ENCODE measurements at places on chromosomes 3 and 15.

- no peak for DNase-seq
Observed at GRCh38 chr3:71512544-71512943, 71.0 kb downstream of the FOXP1 start.

DNA sequence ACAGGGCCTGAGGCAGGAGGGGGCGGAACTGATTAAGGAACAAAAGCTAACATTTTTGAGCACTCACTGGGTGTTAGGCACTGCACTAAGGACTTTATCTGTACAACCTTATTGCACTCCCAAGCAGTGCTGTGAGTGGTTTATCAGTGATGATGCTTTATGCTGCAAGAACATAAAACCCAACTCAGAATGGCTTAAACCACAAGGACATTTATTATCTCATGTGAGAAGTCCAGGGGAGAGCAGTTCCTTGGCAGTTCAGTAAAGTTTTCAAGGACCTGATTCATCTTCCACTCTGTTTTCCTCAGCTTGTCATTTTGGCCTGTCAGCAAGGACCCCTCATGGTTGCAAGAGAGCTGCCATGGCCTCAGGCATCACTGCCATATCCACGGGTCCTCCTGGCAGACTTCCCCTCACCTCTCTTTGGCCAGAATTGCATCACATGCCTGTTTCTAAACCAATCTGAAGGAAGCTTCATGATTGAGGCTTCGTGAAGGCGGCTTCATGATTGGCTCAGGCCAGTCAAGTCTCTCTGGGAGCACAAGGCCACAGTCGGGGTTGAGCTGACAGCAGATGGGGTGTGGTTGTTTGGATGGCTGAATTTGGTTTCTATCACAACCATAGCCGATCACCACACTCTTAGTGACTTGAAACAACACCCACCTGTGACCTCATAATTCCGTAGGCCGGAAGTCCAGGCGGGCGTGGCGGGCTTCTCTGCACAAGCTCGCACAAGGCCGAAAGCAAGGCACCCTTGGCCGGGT, 15.8 kb downstream of the EFCC1 start:
- no peak for DNase-seq

GRCh38 chr3:192745150-192745549, 17.8 kb upstream of the FGF12 start:
- DNase-seq = no peak

DNA sequence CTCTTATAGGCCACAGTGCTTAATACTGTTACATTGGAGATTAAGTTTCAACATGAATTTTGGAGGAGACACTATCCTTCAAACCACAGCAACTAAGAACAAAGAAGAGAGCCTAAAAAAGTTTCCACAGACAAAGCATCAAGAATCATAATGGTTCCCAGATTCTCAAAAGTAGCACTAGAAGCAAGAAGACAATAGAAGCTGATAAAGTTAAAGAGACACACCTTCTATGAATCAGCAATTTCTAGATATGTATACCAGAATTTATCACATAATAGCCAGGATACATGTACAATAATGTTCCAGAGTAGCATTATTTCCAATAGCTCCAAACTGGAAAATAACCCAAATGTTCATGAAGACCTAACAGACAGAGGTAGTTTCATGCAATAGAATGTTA, 12.2 kb downstream of the NKIRAS1 start:
- no peak for DNase-seq

GRCh38 chr3:155286736-155287135, 6.7 kb downstream of the STRIT1 start:
- no peak for DNase-seq

GRCh38 chr3:161474741-161475140, 21.9 kb upstream of the OTOL1 start:
- no peak for DNase-seq

GRCh38 chr3:101879623-101880284, 30.4 kb downstream of the NFKBIZ start:
- DNase-seq = no peak

DNA sequence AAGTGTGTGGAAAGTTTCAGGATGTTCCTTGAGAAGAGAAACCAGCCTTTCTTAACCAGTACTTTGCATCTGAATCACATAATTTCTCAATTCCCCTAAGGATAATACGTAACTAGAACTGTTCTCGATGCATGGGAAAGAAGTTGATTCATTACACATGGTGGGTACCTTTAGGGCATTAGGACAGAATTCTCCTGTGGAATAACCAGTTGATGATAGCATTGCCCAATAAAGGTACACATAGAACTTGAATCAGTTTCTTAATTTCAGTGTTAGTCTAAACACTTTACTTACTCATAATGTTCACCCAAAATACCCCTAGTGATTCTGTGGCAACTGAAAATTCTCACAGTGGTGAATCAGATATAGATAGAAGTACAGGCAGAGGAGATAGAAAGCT, 1030.9 kb downstream of the ROBO1 start:
- DNase-seq = no peak

- DNase-seq = no peak
Observed at GRCh38 chr3:10534066-10534465, 28.7 kb upstream of the ATP2B2 start.

GRCh38 chr3:136728918-136729317, 23.3 kb downstream of the STAG1 start:
- DNase-seq = no peak

- no peak for DNase-seq
Observed at GRCh38 chr15:62928242-62928999, 114.1 kb upstream of the TPM1 start.

DNA sequence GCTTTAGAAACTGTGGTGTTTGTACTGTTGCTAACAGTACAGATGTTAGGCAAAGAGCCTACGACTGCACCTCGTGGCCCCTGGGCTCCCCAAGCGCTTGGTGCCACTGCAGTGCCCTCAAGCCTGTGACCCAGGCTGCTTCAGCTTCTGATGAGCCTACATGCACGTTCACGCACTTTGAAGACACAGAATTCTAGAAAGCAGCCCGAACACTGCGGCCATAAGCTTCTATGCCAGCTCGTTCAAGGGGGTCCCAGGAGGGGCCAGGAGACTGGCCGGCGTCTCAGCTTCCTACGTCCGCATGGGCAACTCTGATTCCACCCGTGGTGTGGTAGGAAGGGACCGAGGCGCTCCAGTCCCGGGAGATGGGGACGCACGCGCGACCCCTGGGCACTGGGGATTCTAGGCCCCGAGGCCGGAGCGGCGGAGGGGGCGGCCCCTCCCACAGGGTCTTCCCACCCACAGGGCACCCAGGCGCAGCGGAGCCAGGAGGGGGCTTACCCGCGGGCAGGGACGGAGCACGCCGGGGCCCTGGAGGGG, 653 bp downstream of the MYO5C start:
- DNase-seq = peak; percentile 21

- DNase-seq = no peak
Observed at GRCh38 chr3:65953881-65954733, 84.6 kb downstream of the MAGI1 start.

- DNase-seq = no peak
Observed at GRCh38 chr3:29597376-29598008, 316.6 kb downstream of the RBMS3 start.

DNA sequence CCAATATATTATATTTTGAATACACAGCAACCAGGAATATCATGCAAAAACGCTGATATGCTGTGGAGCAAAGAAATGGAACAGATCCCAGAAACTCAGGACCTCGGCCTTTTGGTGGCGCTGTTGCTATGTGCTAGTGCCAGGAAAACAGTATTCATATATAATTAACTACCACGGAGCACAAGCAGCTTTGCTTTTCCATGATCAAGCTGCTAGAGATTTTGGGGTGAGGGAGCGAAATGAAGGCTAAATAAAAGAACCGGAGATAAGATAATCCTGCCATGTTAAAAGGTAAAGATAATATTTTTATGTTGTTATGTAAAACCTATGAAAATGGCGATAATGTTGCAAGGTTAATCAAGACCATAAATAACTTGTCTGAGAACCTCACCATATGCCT, 157.7 kb upstream of the FAM3D start:
- DNase-seq = peak; percentile 71

GRCh38 chr15:74631087-74631385, 15.4 kb downstream of the CLK3 start:
- no peak for DNase-seq

DNA sequence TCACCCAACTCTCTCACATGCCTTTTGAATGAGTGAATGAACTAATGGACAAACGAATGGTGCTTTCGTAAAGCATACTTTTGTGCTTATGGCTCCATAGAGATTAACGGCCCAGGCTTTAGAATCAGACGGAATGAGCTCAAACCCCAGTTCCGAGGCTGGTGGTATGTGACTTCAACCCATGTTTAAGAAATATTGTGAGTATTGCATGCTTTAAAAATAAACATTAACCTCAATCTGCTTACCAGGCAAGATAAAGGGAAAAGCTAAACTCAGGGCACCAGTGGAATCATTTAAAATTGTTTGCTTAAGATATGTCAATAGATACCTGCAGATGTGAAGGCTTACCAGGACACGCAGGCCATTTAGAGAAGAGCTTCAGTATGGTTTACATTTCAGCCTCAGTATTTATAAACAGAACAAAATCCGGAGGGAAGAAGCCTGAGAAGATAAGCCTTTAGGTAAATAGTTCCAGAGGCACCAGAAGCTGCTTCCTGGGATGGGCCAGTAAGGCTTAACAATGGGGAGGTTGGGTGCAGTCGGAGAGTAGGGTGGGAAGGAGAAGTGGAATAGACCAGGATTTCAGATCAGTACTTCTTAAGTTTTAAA, 186.4 kb downstream of the ADAMTS9 start:
- DNase-seq = no peak

DNA sequence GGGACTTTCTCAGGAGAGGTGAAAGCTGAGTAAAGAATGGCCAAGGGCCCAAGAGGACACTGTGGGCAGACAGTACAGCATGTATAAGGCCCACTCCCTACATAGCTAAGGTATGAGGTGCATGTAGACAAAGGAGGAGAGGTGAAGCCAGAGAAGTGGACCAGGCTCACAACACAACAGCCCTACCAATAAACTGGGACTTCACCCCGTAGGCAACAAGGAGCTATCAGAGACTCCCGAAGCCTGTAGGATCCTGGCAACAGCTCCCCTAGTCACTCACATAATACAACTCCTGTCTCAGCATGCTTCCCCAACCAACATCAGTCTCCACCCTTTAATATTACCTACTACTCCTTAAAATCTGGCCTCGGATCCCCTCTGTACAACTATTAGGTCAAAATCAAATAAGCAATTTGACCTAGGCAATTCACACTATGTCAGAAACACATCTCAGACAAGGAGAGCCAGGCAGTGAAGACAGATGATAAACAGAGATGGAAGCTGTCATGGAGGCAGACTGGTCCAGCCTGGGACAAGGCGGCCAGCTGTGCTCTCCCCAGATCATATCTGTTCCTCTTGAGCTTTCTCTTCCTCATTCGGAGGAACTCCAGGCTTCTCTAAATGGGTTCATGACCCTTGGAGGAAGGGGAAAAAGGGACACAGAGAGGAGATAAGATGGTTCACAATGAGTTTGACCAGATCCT, 1.4 kb downstream of the XXYLT1 start:
- no peak for DNase-seq

DNA sequence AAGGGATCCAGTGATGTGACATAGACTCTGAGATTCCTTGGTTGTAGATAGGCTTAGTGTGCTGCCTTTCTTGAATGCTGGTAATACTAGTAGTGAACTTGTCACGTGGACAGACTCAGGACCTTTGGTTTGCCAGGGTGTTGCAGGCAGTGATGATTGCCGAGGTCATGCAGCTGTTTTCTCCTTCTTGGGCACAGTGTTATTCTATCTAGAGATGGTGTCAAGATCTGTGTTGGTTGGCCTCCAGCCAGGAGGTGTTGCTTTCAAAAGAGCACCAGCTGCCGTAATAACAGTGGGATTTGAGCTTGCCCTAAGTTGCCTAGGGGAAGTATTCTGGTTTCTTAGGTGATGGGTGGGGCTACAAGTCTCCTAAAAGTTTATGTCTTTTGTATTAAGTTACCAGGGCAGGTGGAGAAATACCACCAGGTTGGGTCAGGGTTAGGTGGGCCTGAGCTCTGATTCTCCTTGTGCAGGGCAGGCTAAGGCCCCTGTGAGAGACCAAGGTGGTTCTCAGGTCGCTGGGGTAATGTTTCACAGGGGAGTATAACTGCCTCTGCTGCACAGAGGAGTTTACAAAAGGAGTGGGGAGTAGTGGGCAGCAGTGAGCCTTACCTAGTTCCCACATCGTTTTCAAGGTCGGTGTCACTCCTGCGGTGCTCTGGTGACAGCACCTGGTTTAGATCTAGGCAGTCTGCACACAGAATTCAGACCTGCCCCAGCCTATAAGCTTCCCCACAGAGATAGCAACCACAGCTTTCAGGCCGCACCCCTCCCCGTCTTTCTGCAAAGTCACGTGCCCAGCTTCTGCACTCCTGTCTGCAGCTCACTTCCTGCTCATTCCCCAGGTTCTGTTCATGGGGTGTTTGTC, 350.3 kb downstream of the DOCK3 start:
- no peak for DNase-seq

GRCh38 chr3:160003520-160004128, 15.0 kb downstream of the IL12A start:
- peak; percentile 74 for DNase-seq

- no peak for DNase-seq
Observed at GRCh38 chr15:75161106-75161916, 40.4 kb upstream of the C15orf39 start.

DNA sequence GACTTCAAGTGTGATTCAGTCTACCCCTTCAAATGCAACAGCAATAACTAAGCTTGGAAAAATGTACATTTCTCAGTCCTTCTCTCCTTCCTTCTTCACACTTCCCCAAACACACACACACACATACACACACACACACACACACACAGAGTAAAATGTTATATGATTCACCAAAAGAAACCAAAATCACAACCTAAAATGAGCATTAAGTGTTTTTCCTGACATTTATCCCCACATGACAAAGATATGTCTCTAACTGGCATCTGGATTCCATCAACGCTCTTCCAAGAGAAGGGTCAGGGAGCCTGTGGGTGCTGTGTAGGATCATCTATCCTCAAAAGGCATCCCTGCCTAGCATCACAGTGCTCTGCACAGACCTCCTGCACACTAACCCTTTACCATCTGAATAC, 21.0 kb downstream of the PDZRN3 start:
- no peak for DNase-seq

DNA sequence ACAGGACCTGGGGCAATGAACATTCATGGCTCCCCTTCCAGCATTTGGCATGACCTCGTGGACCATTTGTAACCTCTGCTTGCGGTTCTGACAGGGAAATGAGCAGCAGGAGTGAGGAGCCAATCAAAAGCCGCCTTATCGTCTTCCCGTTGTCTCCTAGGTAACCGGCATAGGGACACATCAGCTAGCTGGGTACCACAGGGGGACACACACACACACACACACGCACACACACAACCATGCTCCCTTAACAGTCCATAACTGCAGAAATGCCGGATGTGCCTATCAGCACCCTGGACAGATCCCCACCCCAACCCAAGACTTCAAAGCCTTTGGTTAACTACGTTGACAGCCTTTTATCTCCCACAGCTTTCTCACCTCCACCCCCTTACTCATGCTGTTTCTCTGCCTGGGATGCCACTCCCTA, 53.4 kb upstream of the CCDC174 start:
- DNase-seq = peak; percentile 63

DNA sequence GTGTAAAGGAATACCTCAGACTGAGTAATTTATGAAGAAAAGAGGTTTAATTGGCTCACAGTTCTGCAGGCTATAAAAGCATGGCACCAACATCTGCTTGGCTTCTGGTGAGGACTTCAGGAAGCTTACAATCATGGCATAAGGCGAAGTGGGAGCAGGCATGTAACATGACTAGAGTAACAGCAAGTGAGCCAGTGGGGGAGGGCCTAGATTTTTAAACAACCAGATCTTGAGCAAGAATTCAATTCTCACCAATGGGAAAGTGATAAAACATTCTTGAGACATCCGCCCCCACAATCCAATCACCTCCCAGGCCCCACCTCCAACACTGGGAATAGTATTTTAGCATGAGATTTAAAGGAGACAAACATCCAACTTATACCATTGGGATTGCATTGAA, 44.2 kb upstream of the BCL2A1 start:
- no peak for DNase-seq

- DNase-seq = no peak
Observed at GRCh38 chr3:106268696-106269095, 399.9 kb upstream of the CBLB start.

Measured in endothelial cell (in vitro differentiated cells).